ENCODE measurements at places on chromosomes 5 and 9.

DNA sequence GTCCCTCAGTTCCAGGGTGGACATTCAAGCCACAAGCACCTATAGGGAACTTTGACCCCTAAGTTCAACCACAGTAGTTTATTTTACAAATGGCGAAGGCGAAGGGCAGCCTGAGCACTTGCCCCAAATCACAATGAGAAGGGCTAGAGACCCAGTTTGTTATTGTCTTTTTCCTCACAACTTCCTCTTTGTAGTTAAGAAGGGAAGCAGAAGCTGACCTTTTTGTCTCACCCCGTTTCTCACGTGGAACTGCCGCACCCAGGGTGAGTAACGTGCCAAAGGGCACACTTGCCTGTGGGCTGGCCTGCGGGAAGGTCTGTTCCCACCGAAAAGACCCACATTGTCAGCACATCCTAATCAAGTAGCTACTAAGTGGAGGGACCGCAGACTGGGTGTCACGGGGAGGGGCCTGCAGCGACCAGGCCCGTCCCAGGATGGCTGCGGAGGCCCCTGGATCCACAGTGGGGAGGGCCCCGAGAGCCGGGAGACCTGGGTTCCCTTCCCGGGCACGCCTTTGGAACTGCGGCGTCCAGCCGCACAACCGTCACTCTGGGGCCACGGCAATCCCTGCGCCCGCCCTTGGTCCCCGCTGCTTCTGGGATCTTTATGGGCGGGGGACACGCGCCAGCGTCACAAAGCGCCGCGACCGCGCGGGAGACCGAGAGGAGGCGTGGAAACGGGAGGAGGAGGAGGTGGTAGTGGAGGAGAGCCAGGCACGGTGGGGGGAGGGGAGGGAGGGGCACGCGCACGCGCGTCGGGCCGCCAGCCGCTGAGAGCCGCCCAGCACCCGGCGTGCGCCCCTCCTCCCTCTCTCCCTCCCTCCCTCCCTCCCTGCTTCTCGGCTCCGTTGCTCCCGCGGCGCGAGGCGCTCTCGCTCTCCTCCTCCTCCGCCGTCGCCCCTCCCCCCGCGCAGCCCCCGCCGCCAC is at the start of gene UBE2R2:
TSS of gene UBE2R2 (plus strand) at position 834 of the 926 bp plus-strand sequence. CDS start 598 bp downstream, outside the sequence.
- DNase-seq, result peak; percentile 67

GRCh38 chr5:95537501-95537900 is 17.3 kb downstream of the SKIC3 start:
- DNase-seq, result no peak

DNA sequence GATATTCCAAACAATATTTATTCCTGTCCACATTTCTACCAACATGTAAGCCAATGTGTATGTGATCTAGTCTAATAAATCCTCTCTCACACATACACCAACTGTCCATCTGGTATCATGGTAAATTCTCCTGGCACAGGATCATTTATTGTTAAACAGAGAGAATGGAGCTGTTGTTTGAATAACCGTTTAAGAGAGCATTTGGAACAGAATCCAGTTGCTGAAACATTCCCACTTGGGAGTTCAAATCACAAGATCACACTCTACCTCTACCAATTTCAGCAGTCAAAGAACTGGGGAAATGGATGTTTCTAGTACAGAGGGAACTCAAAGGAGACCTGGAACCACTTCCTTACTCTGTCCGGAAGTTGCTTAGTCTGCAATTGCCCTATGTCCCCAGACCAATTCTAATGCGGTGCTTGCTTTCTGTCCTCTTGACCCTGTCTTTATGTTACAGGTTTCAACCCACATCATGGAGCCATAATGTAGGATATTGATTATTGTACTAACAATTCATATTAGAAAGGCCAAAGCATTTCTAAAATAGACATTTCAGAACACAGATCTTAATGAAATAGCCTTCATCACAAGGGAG is 488.4 kb downstream of the SEMA5A start:
- DNase-seq, result no peak

- no peak for DNase-seq
Measured at GRCh38 chr9:115135821-115136778, 18.1 kb upstream of the TNC start.

DNA sequence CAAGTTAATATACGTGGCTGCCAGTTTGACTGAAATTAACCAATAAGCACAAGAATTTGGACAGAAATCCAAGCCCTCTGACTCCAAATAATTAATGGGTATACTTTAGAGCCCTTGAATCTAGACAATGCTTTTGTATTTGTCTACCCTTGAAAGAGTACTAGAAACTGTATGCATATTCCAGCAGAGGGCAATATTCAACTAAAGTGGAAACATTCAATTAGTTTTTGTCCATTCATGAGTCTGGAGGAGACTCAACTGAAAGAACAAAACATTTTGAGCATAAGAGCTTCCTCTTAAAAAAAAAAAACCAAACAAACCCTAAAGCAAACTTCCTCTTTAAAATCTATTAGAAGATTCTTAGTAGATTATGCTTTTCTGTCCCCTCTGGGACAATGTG is 157.8 kb downstream of the ARHGEF28 start:
- no peak for DNase-seq

DNA sequence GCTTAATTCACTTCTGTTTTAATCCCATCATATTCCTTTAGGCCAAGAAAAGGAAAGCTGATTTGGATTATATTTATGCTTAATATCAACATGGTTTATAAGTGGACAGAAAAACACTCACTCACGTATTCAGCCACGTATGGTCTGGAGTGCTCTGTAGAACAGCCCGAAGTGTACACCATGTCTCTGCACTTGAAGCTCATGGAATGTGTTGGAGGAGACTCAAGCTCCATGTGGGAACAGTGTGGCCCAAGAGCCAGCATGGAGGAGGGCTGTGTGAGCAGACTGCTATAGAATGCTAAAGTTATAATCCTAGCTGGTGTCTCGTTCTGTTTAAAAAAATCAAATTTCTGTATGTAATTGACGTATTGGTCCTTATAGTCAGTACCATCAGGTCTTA is 32.9 kb downstream of the OTULINL start:
- DNase-seq, result no peak

GRCh38 chr9:116765011-116765410 is 77.9 kb downstream of the TRIM32 start:
- no peak for DNase-seq

DNA sequence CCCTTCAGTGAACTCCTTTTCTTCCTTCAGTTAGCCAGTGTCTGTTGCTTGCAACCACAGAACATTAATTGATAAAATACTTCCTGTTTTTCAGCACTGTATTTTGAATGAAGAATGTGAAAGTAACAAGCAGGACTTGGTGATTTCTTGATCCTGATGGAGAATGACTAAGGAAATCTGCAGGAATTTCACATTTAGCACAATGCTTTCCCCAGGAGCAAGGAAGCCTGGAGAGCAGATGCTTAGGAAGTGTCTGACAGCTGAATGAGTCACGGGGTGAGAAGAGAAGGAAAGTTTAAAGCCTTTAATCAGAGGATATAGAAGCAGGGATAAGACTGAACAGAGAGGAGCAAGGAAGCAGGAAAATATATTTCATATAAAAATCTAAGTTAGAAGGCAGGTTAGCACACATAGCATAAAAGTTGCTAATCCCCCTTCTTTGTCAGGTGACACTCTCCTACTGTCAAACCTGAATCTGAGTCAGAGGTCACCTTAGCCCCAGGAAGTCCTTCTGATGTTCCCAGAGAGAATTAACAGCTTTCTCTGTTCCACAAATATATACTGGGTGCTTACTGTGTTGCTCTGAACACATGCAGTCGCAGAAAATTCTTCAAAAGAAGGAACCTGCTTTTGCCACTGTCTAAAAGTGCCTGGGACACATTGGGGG is 59.7 kb downstream of the GNA14 start:
- DNase-seq, result peak; percentile 95

DNA sequence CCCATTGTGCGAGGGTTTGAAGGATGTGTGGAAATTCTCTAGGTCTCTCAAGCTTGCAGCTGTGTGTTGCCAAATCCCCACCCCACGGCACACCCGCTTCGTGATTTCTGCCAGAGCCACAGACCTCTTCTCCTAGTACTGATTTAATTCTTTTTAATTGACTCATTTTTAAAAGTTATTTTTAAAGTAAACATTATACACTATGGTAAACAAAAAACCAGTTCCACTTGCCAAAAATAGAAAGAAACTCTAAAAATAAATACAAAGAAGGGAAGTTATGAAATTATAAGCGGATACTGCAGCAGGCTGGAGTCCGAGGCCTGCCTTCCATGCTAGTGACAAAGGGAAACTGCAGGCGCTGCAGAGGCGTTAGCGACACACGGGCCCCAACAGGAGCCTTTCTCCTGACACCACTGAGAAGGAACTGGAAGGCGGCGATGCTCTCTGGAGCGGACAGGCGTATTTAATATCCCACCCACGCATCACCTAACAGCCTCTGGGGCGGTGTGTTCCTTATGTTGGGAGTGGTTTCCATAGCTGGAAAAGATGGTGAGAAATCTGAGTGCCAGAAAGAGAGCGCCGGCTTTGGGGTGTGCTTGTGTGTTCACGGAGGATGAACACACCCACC is 122.5 kb downstream of the COL23A1 start:
- no peak for DNase-seq

GRCh38 chr5:6899221-6899620 is 186.0 kb downstream of the TENT4A start:
- no peak for DNase-seq

- DNase-seq, result no peak
Measured at GRCh38 chr9:70261131-70261870, 2.5 kb downstream of the SMC5 start.

GRCh38 chr5:63860379-63860778 is 101.9 kb downstream of the HTR1A start:
- DNase-seq, result no peak

GRCh38 chr5:75460532-75460931 is 50.9 kb downstream of the CERT1 start:
- DNase-seq, result no peak

DNA sequence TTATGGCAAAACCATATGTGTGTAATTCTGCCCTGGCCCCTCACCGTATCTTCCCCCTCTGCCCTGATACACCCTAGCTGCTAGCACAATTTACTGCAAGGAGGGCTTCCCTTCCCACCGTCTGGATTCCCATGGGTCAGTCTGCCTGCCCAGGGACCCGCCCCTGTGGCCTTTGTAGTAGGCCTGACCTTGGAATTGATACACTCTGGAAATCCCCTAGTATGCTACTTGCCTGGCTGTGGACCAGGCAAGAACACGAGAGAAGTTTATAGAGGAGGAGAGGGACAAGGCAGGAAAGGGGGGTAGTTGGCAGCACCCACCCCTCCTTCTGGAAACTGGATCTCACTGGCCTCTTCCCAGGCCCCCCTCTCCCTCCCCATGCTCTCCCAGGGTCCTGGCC is 115.8 kb upstream of the CCL21 start:
- no peak for DNase-seq

DNA sequence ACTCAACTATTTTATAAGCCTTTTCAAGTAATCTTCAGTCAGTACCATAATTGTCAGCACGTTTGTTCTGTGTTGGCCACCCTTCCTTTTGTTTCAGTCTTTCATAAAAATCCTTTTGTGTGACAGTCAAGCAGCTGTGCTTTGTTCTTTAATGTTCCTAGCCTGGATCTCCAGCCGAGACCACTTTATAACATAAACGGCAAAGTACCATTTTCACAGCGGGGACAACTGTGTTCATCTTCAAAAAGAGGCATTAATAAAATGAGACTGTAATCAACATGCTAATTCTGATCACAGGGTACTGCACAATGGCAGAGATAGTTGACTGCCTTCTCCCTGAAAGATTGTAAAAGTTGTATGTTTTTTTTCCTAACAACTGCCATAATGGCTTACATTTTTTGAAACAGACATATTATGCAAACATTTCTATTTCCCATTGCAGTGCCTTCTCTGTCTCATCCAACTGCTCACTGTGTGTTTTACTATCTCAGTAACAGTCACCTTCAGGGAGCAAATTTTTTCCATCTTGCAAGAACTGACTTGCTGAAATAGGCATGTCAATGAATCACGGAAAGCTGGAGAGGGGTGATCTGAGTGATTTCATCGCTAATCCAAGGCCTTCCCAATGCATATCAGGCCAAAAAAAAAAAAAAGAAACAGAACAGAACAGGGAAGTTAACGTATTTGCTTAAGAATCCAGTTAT is 828.5 kb upstream of the DMAC1 start:
- no peak for DNase-seq

- DNase-seq, result peak; percentile 69
Measured at GRCh38 chr9:130331573-130331972, 66.0 kb downstream of the HMCN2 start.

- DNase-seq, result no peak
Measured at GRCh38 chr5:65185468-65185867, 296.3 kb downstream of the ADAMTS6 start.

DNA sequence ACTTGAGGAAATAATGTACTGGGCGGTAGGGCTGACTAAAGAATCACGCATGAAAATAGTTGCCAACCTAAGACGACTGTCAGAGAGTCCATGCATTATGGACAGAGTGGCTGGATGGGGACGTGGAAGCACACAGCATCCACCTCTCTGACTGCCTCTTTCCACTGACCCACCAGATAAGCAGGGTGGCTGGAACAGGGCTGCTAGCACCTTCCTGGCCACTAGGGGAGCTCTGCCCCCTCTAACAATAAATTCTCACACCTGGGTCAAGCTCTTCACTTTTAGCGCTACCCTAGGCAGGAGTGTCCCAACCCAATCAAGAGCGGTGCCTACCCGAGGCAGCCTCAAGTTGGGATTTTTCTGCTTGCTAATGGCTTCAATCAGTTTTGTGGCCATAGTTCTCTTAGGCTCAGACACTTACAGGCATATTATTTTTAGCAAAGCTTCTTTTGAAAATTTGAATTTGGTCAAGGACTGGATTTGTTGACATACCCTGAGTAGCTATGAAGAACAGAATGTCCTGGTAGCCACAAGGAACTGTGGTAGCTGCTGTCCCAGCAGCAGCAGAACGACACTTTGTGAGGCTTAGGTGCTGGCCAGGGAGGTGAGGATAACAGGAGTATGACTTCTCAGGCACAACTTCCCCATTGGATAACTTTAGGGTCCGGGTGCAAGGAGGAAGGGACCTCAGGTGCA is 6.9 kb upstream of the TPM2 start:
- no peak for DNase-seq

GRCh38 chr9:126628969-126629674 is 15.4 kb downstream of the LMX1B start:
- no peak for DNase-seq

GRCh38 chr9:125558453-125559092 is 148.4 kb downstream of the MAPKAP1 start:
- DNase-seq, result peak; percentile 59

GRCh38 chr5:135399794-135400542 is 937 bp upstream of the MACROH2A1 start:
- no peak for DNase-seq
